Fibroblast of skin of left biceps (primary cell): ENCODE measurements at places on chromosomes 13 and 19.

DNA sequence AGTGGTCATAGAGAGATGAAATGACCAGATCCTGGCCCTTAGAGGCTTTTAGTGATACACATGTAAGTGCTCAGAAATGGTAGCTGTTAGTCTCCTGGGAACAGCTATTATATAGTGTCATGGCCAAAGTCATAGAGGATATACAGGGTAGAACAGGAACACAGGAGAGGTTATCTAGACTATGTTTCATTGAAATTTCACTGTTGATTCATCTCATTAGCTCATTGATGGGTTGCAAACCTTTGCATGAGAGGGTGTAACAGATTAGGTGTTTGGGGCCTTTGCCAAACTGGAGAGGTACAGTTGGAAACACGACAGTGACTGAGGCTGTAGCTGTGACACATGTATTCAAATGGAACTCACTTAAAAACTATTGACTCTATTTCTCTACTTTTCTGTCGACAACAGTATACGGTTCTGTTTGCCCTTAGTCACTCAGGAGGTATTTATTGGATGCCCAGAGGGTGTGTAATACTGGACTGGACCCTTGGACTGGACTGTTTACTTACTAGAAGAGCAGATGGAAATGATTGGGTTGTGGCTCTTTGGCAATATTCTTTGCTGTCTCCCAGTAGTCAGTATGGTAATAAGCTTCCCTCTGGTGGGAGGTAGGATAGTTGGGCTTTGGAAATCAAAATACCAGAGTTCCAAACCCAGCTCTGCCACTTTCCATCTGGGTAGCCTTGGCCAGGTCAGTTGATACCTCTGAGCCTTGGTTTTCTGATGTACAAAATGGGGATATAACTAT, 29.8 kb downstream of the ARHGAP35 start:
- no peak for DNase-seq

DNA sequence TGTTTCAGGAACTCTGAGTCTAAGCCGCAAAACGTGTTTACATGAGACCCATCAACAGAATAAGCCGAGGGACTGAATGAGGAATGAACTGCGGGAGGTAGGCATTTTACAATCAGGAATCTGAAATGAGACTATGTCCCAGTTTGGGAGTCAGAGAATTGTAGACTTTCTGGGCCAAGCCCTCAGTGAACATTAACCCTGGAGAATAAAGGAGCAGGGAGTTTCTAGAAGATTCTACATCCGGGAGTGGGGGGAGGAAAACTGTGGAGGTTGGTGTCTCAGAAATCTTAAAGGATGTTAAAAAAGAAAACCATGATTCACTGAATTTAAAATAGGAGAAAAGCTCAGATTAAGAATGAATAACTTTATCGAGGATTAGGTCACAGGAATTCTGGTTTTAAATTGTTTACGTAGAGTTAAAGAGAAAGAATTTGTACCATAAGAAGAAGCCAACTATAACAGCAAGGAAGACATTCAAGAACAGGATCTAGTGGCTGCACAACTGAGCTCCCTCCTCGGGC, 18.5 kb downstream of the RFX2 start:
- no peak for DNase-seq

- DNase-seq: no peak
These were observed 7.8 kb downstream of the FPR3 start for GRCh38 chr19:51802775-51803174.

DNA sequence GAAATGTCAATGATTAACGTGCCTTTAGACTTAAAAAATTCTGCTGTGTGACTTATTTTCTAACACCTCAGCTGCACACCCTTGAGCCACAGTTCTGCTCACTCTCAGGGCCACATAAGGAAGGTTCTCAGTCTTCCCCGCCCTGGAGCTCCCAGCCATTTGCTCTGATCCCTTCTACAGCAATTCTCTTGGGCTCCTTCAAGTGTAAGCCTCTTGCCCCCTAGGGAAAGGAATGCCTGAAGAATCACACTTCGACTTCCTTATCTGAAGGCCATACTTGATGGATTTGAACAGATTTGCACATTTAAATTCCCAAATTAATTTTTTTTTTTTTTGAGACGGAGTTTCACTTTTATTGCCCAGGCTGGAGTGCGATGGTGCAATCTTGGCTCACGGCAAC, 44.2 kb downstream of the RASA3 start:
- DNase-seq: no peak

DNA sequence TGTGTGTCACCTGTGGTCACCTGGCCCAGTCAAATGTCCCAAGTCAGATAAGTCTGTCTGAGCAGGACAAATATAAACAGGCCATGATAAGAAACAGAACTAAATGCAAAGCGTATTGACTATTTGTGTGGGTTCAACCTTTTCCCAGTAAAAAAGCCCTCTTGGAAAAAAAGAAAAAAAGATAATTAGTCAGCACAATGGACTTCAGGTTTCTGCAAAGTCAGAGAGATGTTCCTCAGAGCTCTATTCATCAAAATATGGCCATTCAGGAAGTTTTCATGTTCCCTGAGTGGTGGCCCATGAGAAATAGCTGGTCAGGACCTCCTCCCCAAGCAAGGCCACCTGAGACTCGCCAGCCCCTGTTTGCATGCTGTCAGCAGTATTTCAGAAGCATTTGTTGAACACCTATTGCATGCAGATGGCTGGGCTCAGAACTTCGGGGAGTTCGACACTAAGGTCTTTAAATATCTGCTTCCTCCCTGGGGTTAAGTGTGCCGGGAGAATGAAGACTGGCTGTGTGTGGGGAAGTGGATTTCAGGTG, 2.7 kb downstream of the FFAR3 start:
- DNase-seq: no peak

GRCh38 chr13:86082121-86082520, 282.9 kb upstream of the SLITRK6 start:
- no peak for DNase-seq

- DNase-seq: no peak
These were observed 139.7 kb downstream of the FLT1 start for GRCh38 chr13:28355046-28355821.

DNA sequence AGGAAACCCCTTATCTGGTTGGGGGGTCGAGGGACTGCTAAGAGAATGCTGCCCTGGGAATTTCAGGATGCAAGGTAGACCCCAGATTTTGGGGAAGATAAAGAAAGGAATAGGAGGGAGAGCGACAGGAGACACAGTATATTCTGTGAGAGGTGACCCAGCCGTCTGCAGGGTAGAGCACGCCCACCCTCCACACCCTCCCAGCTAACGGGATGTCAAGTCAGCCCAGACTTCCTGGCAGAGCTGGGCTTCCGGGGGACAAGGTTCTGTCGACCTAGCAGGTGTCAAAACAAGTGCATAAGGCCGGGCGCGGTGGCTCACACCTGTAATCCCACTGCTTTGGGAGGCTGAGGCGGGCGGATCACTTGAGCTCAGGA, 695 bp upstream of the PRR36 start:
- DNase-seq: no peak

DNA sequence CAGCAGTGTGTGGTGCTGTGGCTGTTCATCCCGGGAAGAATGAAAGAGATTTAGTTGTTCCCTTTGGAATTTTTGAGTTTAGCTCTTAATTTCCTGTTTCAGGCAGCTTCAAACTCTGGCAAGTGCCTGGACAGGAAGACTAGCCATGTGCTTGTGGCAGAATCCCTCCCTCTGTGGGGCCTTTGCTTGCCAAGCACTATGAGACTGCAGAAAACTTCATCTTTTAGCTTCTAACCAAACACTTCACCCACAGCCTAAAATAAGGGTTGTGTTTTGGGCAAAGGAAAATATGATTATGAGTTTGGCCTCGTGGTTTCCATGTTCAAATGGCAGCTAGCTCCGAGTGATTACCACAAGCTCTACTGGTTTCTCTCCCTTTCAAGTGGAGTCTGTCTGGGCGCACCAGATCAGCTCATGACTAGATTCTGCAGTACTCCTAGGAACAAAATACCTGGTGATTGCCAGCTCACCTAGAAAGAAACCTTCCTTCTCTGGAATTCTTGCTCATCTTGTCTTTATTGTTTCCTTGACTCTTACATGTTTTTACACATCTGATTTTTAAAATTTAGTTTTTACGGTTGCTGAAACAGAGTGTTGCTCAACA, 707.5 kb downstream of the SLITRK6 start:
- no peak for DNase-seq

DNA sequence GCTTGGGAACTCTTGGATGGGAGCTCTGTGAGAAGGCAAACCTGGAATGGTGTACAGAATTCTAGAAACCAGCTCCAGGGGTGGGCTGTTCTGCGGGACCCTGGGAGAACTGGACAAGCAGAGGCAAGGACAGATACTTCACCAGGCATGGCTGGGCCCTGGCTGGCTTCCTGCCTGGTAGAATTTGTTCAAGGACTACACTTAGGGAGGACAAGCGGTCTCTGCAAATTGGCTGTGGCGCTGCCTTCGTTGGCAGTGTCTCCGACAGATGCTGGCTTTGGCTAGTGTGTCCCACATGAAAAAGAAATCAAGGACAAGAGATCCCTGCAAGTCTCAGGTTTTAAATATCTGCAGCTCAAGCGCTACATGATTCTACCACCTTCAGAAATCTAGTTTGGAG, 12.4 kb downstream of the CEBPG start:
- DNase-seq: no peak

- DNase-seq: no peak
These were observed 9.6 kb upstream of the RSPH6A start for GRCh38 chr19:45824531-45825262.

DNA sequence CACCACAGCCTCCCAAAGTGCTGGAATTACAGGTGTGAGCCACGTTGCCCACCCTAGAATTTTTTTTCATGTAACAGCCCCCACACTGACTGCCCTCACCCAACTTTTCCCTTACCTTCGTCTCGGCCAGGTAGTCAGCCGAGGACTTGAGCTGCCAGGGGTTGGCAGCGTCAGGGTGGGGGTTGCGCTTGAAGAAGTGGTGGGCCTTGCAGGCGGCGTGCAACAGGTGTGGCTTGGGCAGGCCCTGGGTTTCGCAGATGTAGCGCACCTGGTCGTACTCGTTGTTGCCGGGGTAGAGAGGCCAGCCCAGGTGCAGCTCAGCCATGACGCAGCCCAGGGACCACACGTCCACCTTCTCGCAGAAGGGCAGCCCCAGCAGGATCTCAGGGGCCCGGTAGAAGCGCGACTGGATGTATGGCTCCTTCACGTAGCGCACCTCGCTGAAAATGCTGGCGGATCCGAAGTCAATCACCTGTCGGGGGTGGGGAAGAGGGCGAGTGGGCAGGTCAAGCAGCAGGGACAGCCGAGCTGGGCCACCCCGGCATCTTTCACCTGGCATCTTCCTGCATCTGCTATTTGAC, 6.2 kb downstream of the HIPK4 start:
- DNase-seq: no peak

- DNase-seq: no peak
These were observed 972.1 kb downstream of the SLITRK5 start for GRCh38 chr13:88643233-88643632.

GRCh38 chr13:49457221-49457620, 13.1 kb downstream of the SETDB2 start:
- no peak for DNase-seq

DNA sequence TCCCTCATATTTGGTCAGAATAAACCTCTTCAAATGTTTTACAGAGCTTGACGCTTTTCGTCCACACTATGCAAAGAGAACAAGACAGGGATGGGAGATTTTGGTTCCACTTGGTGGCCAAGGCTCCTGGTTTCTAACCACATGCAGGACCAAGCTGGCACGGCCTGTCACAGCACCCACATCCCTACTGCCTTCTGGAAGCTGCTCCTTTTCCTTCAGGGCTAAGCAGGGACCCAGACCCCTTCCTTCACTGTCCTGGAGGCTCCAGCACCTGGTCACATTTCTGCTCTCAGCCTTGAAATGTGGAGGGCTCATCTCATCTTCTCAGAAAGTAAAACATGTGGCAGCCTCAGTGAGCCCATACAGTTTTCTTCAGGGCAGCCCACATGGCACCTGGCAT, 50.4 kb upstream of the ARHGEF7 start:
- no peak for DNase-seq

DNA sequence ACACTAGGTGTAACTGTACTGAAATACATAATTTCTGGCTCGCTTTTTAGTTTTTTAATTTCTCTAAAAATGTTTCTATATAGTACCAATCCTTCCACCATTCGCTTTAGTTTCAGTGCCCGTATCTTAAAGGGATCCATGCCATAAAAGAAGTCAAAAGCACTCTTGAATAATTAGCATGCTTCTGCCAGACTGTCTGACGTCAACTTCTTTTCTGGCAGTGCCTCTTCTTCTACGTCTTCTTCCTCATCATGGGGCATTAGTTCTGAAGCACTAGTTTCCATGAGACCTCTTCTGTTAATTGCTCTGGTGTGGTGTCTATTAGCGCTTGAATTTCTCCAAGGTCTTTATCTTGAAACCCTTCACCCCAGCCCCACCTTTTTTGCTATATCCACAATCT, 93.8 kb upstream of the DOCK9 start:
- DNase-seq: no peak

GRCh38 chr13:23771552-23771951, 117.6 kb downstream of the MIPEP start:
- DNase-seq: no peak

DNA sequence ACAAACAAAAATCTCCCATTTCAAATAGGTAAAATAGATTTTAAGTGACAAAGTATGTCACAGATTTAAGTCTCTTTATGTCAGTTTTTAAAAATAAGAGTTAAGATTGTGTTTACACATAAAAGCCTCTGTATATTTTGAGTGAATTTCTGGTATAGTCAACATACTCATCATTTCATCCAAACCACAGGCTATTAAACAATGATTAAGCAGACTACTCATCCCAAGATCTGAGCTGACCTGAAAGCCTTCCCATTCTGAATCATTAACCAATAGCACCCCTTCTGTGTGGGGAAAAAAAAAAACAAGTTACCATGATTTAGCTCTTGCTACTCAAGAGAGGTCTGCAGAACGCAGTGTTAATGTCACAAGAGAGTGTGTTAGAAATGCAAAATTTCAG, 284.4 kb upstream of the NBEA start:
- peak; percentile 56 for DNase-seq

GRCh38 chr13:40987606-40988280, 31.4 kb downstream of the ELF1 start:
- no peak for DNase-seq

- no peak for DNase-seq
These were observed 463.3 kb downstream of the ITGBL1 start for GRCh38 chr13:101915755-101916107.

DNA sequence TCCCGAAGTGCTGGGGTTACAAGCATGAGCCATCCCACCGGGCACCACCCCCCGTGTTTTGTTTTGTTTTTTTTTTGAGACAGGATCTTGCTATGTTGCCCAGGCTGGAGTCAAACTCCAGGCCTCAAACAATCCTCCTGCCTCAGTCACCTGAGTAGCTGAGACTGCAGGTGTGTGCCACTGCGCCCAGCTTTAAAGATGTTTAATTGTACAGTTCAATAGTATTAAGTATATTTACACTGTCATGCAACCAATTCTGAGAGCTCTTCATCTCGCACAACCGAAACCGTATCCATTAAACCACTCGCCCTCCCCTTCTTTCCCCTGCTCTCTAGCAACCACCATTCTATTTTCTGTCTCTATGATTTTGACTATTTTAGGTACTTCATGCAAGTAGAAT, 15.6 kb downstream of the NUCB1 start:
- no peak for DNase-seq
